ENCODE measurements at places on chromosomes 3 and 15.

- DNase-seq: no peak
Measured at GRCh38 chr15:29065571-29065970, 179.8 kb downstream of the APBA2 start.

- DNase-seq: no peak
Measured at GRCh38 chr3:84074767-84075166, 884.0 kb upstream of the CADM2 start.

GRCh38 chr3:190696777-190697501, 165.6 kb downstream of the GMNC start:
- no peak for DNase-seq

- DNase-seq: no peak
Measured at GRCh38 chr3:177787279-177788041, 590.2 kb upstream of the TBL1XR1 start.

- no peak for DNase-seq
Measured at GRCh38 chr3:13046569-13047274, 26.5 kb downstream of the IQSEC1 start.

Data from stimulated activated CD4-positive, alpha-beta T cell treated with anti-CD3 and anti-CD28 coated beads, Interleukin-4, amount 100 ng/mL, for 48 hours (primary cell).